Brain (organoid and tissue), 16 donors: ENCODE measurements at places on chromosomes 2 and 18.

- no peak for DNase-seq
These were observed 135.4 kb downstream of the COL6A3 start for GRCh38 chr2:237278568-237278967.

DNA sequence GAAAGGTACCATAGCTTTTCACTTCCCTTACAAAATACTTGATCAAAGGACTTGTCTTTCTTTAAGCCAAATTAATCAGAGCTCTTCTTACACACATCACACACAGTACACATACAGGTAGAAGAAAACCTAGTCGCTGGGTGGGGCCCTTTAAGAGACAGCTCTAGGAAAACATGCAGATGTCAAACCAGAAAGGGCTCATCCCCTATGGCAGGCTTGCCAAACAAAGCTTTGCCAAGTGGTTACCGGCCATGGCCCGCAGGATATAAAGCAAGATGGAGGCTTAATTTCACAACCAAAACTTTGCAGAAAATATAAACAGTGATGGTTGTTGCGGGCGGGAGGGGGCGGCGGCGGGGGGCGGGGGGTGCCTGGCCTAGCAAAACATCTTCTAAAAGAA lies 2156.0 kb upstream of the PIK3C3 start:
- no peak for DNase-seq

GRCh38 chr2:82055846-82056245 lies 1751.3 kb upstream of the LRRTM1 start:
- DNase-seq: no peak

- no peak for DNase-seq
These were observed 60.2 kb upstream of the TXNDC2 start for GRCh38 chr18:9825571-9826073.

GRCh38 chr18:25957017-25957416 lies 133.4 kb downstream of the SS18 start:
- no peak for DNase-seq

GRCh38 chr2:239159476-239159911 lies 241.3 kb downstream of the HDAC4 start:
- no peak for DNase-seq

DNA sequence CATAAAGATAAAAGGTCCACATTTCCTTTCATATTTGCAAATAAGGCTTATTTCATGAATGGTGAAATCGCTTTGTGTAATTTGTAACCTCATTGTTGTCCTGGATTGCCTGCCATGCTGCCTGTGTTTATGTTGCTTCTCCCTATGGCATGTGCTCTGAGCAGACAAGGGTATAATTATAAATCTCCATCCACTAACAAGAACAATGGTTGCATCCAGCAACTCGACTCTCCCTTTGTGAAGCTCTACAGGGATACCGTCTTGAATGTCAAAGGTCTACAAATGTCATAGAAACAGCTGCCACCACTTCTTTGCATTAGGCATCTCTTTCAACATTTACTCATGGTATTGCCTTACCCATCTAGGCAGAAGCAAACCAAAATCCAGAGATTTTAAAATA lies 209.6 kb downstream of the SLC8A1 start:
- DNase-seq: no peak

GRCh38 chr2:133842446-133842845 lies 274.2 kb upstream of the NCKAP5 start:
- DNase-seq: no peak

DNA sequence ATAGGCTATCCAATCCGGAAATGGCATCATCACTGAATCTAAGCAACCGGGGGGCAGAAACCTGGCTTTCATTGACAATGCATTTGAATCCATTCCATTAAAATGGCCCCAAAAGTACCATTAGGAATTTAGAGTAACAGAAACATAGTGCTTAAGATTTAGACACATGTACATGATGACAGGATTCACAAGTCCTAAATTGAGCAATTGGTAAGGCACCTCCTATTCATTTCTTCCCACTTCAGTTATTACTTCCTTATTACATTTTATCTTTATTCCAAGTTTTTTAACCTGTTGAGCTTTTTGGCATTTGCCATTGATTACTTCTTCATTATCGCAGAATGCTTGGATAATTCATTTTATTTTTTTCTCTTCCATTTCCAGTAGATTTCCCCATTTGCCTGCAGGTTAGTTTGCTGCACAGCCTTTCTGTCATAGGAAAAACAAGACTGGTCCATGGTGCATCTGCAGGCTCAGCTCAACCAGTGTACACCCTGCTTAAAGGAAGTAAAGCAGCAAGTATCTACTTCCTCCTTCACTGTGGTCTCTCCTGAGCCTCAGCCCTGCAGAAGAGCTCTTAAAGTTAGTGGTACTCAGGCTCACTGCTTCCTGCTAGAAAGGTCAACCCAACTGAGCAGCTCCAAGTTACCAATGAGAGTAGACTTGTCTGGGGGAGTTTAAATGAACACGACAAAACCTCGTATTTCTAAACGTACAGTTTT lies 89.2 kb downstream of the DOCK10 start:
- DNase-seq: no peak

DNA sequence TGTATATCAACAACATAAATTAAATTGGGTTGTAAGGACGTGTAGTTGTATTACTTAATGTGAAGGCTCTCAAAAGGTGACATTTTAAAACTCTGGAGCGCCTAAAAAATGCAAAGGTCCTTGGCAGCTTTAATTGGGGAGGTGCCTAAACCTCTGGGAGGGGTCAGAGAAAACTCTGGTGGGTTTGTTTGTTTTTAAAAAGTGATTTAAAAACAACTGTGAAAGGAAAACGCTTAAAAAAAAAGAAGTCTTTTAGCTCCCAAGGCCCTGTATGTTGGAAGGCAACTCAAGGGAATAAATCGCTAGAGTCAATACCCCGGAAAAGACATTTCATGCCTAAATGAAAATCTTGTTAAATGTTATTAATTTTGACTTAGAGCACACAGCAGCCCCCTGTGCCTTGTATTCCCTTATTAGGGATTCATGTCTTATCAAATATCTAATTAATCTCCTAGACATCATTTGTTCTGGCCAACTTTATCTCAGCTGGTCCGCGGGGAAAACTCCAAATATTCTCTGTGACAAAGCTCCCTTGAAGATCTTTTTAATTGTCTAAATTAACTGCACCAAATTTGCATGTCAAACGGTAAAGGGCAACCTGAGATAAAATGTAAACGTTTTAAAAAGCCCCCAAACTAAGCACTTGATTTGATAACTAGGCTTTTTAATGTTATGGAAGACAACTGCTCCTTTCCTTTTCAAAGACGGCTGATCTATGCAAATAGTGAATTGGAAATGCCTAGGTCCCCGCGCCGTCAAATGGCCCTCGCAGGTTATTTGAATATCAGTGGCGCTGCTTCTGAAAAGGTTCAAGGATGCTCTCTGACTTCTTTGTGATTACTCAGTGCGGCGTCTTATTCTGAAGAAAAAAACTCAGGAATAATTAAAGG lies 4.2 kb downstream of the SP9 start:
- DNase-seq: peak; percentile 93

DNA sequence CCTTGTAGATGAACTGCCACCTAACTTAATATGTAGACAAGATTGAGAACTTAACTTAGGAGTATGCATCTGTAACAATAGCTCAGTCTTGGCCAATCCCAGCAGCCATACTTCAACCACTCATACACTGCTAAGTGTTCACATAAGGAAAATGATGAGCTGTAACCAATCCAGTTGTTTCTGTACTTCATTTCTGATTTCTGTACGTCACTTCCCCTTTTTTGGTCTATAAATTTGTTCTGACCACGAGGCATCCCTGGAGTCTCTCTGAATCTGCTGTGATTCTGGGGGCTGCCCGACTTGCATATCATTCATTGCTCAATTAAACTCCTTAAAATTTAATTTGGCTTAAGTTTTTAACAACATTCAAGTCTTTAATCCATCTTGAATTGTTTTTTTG lies 6.4 kb downstream of the SH3YL1 start:
- no peak for DNase-seq

DNA sequence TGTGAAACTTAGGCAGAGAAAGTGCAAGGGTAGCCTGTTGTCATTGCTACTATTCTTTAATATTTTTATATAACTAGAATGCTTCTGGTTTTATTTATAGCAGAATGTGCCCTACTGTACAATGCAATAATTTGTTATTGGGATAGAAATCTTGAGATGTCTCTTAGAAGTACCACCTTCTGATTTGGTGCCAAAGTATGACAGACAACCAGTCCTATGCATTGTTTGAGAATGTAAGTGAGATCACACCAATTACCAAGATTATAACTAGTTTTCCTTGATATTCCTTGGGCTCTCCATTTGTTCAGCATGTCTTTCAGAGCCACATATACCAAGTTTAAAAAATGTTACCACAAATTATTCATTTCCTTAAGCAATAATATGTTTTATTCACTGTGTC lies 399.7 kb downstream of the CPS1 start:
- no peak for DNase-seq

DNA sequence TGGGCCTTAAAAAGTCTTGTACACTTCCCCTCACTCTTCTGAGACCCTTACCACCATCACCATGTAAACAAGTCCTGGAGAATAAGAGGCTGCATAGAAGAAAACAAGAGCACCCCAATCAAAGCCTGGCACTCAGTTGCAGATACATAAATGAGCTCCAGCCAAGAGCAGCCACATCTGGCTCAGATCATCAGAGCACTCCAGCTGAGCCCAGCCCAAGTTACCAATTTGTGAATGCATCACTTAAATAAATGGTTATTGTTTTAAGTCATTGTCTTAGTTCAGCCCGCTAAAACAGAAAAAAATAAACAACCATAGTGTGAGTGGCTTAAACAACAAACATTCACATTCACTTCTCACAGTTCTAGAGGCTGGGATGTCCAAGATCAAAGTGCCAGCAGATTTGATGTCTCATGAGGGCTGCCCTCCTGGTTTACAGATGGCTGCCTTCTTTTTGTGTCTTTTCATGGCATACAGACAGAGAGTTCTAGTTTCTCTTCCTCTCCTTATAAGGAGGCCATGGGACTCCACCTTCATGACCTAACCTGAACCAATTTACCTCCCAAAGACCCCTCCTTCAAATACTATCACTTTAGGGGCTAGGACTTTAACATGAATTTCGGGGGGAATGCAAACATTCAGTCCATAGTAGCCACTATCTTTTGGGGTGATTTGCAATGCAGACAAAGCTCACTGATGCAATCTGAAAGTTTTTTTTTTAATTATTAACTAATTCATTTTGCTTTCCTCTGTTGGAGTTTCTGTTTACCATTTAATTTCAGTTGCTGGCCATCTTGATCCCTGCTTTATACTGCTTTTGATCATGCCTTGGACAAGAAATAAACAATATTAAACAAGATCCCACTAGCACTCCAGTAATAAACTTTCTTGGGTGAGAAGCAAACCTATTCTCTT lies 187.5 kb upstream of the ACVR2A start:
- DNase-seq: no peak

- DNase-seq: no peak
These were observed 61.2 kb upstream of the MRPS9 start for GRCh38 chr2:104976603-104977120.

GRCh38 chr2:60104514-60105505 lies 448.6 kb downstream of the BCL11A start:
- DNase-seq: no peak

DNA sequence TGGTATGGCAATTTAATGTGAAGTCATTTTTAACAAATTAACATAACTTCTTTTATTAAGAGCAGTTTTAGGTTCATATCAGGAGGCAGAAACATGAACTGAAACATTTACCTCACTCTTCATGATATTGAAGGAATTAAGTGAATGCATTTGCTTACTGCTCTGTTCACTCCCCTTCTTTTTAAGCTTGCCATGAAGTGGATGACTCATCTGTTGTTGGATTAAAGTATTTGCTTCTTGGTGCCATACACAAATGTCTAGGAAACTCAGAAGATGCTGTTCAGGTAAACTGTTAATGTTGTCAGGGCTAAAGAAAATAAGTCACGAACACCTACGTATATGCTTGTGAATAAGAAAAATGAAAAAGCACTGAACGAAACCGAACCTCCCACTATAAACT lies 10.2 kb upstream of the CABYR start:
- no peak for DNase-seq

GRCh38 chr2:8673381-8673780 lies 8.5 kb upstream of the ID2 start:
- DNase-seq: no peak

- no peak for DNase-seq
These were observed 154.4 kb upstream of the TWIST2 start for GRCh38 chr2:238693337-238694093.

- no peak for DNase-seq
These were observed 58.0 kb upstream of the PEX13 start for GRCh38 chr2:60959501-60959900.

DNA sequence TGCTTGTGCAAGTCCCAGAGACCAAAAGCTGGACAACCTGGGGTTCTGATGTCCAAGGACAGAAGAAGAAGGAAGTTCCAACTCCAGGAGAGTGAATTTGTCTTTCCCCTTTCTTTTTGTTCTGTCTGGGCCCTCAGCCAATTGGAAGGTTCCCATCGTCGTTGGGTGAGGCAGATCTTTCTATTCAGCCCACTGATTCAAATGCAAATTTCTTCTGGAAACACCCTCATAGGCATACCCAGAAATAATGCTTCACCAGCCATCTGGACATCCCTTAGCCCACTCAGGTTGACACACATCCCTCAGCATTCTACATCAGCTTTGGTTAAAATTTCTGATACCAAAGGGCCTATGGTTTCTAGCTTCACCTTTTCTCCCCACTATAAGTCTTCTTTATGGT lies 156.5 kb downstream of the SP3 start:
- DNase-seq: peak; percentile 32

- no peak for DNase-seq
These were observed 186.4 kb downstream of the TFCP2L1 start for GRCh38 chr2:121098556-121098955.

DNA sequence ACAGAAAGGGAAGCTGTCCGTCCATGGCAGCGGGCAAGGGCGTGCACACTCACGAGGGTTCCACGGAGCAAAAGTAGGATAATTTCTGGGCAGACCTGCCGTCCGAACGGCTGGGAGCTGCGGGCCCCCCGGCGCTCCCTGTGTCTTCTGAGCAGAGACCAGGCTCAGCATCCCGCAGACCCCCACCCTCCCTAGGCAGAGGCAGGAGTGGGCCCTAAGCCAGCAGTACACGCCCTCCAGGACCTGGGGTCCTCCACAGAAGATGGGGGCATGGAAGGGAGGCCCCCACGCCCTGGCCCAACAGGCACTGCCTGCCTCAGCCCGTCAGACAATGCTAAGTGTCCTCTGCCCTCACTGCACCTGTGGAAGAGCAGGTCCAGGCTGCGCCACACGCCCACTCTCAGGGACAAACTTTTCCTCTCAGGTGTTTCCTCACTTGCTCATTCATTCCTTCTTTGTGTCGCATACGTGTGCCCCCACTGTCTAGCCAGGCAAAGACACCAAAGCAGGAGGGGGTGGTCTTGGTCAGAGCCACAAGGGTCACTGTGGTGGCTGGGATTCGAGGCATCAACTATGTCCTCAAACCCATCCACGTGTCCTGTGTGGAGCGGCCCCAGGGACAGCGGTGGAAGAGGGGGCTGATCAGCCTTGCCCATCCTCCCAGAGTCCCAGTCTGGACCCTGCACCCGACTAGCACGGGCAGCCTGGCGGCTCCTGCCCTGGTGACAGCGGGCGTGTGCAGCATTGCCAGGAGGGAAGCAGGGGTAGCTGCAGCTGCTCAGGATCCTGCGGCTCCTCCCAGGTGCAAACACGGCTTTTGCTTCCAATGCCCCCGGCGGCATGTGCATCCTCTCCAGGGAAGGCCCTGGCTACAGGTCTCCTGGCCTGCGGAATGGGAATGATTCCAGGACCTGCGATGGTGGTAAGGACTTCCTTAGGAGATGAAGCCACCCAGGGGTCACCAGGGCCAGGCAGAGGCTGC lies 2.4 kb upstream of the GPC1 start:
- DNase-seq: no peak

- no peak for DNase-seq
These were observed 11.4 kb upstream of the PER2 start for GRCh38 chr2:238299803-238300202.

- DNase-seq: no peak
These were observed 420.1 kb upstream of the ACVR2A start for GRCh38 chr2:147424766-147425165.

- DNase-seq: no peak
These were observed 1250.7 kb upstream of the FAM98A start for GRCh38 chr2:34849827-34850226.
